ENCODE measurements at places on chromosomes 5 and 9. TPM values are rescaled to one million over a fixed set of nuclear protein-coding genes. Genes with fewer than 3 reads are reported as not detected.
A peak's percentile ranks its signal among the peaks of the same experiment; 100 is the strongest.

FOXI1 gene
- not detected for total RNA-seq

SH3RF2 gene
- total RNA-seq, result 0.66 TPM

RELL2 gene
- 11.1 TPM for total RNA-seq

PCSK1 gene
- total RNA-seq, result 2.0 TPM

- no peak for DNase-seq
These were observed 437.5 kb downstream of the TMEM232 start for GRCh38 chr5:110288766-110289511.

GRCh38 chr9:122797316-122798063 lies 2.4 kb upstream of the OR1K1 start:
- no peak for DNase-seq

DNA sequence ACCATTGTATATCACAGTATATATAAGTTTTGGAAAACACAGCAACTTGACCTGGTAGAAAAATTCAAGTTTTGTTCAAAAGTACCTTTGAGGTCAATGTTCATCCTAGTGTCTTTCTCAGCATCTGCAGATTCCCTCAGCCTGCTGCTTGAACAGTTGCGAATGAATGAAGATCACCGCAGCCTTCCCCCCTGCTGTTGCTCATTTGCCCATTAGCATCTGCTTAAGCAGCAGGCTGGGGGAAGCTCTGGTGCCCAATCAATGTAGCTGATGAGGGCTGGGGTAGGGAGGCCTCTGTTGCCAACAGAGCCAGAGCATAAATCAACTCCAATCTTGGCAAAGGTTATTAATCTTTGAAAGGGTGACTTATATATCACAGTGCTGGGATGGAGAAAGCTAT lies 586.5 kb upstream of the PTPRD start:
- DNase-seq, result peak; percentile 48

DNA sequence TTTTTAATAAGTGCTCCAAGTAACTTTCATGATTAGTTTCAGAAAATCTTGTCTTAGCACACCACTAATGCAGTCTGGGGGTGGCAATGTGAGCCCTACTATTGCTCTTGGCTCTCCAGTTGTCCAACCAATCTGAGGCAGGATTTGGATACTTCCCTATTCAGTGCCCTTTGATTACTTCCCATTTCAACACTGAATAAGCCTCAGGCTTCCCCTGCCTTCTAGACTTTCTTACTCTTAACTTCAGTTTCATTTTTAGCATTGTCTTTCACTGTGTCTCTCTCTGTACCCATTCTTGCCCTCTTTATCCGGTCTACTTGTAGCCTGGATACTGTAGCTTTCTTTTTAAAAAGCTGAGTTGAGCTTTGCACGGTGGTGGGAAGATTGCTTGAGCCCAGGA lies 186.1 kb downstream of the C9orf152 start:
- no peak for DNase-seq

DNA sequence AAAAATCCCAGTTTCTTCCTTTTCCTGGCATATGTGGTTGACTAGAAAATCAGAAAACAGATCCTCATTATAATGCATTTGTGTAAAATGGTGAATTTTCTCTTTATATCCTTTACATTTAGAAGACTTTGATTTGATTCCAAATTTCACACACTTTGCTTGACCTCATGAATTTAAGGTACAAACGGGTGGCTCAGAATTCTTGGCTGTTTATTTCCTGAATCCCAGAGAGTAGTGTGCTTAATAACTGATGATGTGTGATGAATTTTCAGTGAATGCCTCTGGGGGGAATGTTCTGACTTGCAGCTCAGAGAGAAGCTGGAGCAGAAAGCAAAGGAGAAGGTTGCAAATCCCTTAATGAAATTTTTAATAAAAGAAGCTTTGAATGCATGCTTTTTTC lies 126.8 kb downstream of the SPATA31D1 start:
- DNase-seq, result no peak

DNA sequence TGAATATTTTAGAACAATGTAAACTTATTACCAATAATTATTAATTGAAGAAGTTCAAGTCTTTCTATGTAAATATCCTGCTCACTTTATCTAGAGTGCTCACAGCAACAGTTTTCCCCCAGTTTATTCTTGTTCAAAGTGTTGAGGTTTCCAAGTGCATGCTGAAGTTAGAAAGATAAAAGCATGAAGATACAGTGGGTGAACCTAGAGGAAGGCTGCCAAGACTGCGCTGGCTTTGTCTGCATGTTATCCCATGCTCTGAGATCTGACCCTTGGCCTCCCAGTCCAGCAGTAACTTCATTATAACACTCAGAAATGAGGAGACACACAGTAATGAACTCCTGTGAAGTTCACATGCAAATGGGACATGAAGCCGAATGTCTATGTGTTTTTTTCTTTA lies 76.0 kb upstream of the PIP5K1B start:
- DNase-seq, result no peak

DNA sequence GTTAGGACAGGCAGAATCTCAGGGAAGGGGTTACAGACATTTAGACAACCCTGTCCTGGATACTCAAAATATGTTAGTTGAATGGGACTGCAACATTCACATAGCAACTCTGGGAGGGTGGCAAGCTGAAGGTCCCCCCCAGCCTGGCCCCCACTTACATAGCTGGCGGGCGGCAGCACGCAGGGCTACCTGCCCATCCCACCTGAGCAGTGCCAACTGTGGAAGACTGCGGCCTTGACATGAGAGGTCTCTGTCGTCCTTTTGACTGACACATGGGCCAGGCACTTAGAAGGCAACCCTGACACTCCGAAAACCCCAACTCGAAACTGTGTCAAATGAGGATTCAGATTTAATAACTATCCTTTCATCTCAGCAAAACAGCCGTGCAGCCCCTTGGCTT lies 16.5 kb downstream of the PAX5 start:
- no peak for DNase-seq

DNA sequence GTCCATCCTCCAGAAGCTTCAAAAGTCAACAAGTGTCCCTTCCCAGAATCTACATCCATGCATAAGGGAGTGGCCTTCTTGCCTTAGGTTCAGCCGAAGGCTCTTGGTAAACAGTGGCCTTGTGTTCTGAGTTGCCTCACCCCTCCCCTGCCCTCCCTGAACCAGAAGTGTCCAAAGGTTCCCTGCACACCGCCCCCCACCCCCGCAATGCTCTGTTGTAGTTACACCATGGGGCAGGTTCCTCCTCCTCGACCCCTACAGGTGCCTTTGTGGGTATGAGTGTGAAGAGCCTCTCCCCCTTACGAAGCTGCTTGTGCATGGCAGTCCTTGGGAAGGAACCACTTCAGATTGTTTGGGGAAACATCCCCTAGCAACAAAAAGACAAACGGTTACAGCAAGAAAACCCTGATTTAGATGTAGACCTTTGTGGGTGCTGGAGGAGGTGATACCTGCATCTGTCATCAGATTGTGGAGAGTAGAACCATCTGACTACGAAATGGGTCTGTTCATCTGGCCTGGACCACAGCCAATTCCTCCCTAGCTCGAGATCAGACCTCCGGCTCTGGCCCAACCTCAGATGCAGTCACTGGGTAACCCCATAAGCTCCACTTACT lies 7.1 kb downstream of the SPACA9 start:
- DNase-seq, result no peak
